Tibial artery (tissue), 4 donors: ENCODE measurements at places on chromosomes 11 and 22.
A peak's percentile ranks its signal among the peaks of the same experiment; 100 is the strongest.

GRCh38 chr11:122665861-122666260 is 10.3 kb downstream of the UBASH3B start:
- no peak overlapping the region for H3K27ac ChIP-seq
- no peak overlapping the region for H3K4me3 ChIP-seq
- H3K27me3 ChIP-seq: no peaks in the 10 kb centered on the region
- H3K4me1 ChIP-seq: no peaks in the 10 kb centered on the region

DNA sequence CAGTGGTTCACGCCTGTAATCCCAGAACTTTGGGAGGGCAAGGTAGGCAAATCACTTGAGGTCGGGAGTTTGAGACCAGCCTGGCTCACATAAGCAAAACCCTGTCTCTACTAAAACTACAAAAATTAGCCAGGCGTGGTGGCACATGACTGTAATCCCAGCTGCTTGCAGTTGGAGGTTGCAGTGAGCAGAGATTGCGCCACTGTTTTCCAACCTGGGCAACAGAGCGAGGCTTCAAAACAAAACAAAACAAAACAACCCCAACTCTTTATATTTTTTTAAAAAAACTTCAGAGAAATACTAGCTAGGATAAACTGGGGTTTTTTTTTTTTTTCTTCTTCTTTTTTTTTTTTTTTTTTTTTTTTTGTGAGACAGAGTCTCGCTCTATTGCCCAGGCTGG is 31.8 kb upstream of the RAPSN start:
- H3K27ac ChIP-seq: no peak overlapping the region
- no peak for DNase-seq
- H3K27me3 ChIP-seq: no peaks in the 10 kb centered on the region
- H3K4me1 ChIP-seq: peaks cover 7% of the 10 kb centered on the region
- no peak overlapping the region for H3K4me3 ChIP-seq
- H3K36me3 ChIP-seq: peaks cover 94% of the 10 kb centered on the region

- H3K4me1 ChIP-seq: peaks cover 54% of the 10 kb centered on the region
- no peak overlapping the region for H3K4me3 ChIP-seq
- H3K27ac ChIP-seq: no peak overlapping the region
- H3K36me3 ChIP-seq: no peaks in the 10 kb centered on the region
- H3K27me3 ChIP-seq: no peaks in the 10 kb centered on the region
- DNase-seq: no peak
Measured at GRCh38 chr11:43685440-43685839, 4.9 kb downstream of the HSD17B12 start.

- no peaks in the 10 kb centered on the region for H3K36me3 ChIP-seq
- H3K27ac ChIP-seq: no peak overlapping the region
Measured at GRCh38 chr11:62068730-62069129, 55.1 kb upstream of the INCENP start.

- H3K4me1 ChIP-seq: peaks cover 69% of the 10 kb centered on the region
- DNase-seq: no peak
- no peaks in the 10 kb centered on the region for H3K36me3 ChIP-seq
- H3K27ac ChIP-seq: no peak overlapping the region
- H3K4me3 ChIP-seq: no peak overlapping the region
- H3K27me3 ChIP-seq: no peaks in the 10 kb centered on the region
Measured at GRCh38 chr22:23769321-23769965, 1.7 kb upstream of the CHCHD10 start.

GRCh38 chr11:120413480-120413879 is 77.3 kb downstream of the ARHGEF12 start:
- H3K4me3 ChIP-seq: no peak overlapping the region
- no peaks in the 10 kb centered on the region for H3K4me1 ChIP-seq
- no peak overlapping the region for H3K27ac ChIP-seq
- DNase-seq: no peak

GRCh38 chr11:10398525-10398924 is 56.5 kb upstream of the AMPD3 start:
- no peak overlapping the region for H3K4me3 ChIP-seq
- H3K27me3 ChIP-seq: no peaks in the 10 kb centered on the region
- no peaks in the 10 kb centered on the region for H3K36me3 ChIP-seq
- no peak overlapping the region for H3K27ac ChIP-seq
- no peak for DNase-seq

GRCh38 chr22:28544431-28544868 is 135.2 kb downstream of the TTC28 start:
- H3K27me3 ChIP-seq: no peaks in the 10 kb centered on the region
- no peak overlapping the region for H3K27ac ChIP-seq
- H3K4me3 ChIP-seq: no peak overlapping the region
- no peaks in the 10 kb centered on the region for H3K36me3 ChIP-seq
- DNase-seq: no peak

GRCh38 chr22:19195796-19196731 is 17.5 kb upstream of the SLC25A1 start:
- H3K27ac ChIP-seq: no peak overlapping the region
- H3K4me3 ChIP-seq: no peak overlapping the region
- H3K27me3 ChIP-seq: no peaks in the 10 kb centered on the region

DNA sequence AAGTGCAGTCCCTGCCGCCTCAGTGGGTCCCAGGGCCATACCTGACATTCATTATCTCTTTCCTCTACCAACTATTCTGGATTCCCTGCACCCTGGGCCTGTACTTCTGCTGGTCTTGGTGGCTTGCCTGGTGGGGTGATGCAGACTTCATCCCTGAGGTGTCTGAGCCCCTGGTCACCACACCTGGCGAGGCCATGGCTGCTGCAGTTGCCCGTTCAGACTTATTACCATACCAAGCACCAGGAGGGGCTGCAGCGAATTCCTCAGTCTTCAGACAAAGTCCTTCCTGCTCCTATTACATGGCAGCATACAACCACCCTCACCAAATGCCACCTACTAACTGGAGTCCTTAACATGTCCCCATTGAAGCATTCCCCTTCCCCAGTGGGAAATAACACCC is 73.0 kb upstream of the SLC22A12 start:
- no peaks in the 10 kb centered on the region for H3K36me3 ChIP-seq
- H3K4me3 ChIP-seq: no peak overlapping the region
- no peaks in the 10 kb centered on the region for H3K4me1 ChIP-seq
- no peaks in the 10 kb centered on the region for H3K27me3 ChIP-seq

DNA sequence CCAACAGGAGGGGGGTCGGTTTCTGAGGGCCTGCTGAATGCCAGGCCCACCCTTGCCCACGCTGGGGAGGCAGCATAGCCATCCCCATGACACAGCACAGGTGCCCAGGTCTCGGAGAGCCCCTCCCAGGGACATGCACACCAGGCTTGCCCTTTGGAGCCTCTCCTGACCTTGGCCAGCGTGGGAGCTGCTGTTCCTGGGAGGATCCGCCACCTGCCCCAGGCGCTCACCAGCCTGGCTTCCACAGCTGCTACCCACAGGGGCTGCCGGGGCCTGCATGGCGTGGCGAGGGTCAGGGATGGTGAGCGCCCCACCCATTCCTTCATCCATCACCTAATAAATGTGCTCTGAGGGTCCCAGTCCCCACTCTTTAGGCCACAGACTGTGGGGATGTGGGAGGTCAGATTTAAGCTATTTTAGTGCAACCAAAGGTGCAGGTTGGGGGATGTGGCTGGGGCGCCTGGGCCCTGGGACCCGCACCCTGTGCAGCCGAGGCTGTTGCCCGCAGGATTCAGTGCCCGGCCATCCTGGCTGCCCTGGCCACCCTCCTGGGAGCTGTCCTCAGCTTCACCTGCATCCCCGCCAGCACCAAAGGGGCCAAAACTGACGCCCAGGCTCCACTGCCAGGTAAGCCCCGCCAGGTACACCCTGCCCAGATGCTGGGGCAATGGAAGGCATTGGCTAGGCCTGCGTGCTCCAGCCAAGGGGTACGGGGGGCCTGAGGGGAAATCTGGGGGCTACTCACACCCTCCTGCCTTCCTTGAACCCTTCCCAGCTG is 12.9 kb downstream of the PHLDA2 start:
- H3K27ac ChIP-seq: no peak overlapping the region
- H3K4me3 ChIP-seq: no peak overlapping the region
- no peaks in the 10 kb centered on the region for H3K36me3 ChIP-seq
- no peak for DNase-seq
- no peaks in the 10 kb centered on the region for H3K27me3 ChIP-seq

DNA sequence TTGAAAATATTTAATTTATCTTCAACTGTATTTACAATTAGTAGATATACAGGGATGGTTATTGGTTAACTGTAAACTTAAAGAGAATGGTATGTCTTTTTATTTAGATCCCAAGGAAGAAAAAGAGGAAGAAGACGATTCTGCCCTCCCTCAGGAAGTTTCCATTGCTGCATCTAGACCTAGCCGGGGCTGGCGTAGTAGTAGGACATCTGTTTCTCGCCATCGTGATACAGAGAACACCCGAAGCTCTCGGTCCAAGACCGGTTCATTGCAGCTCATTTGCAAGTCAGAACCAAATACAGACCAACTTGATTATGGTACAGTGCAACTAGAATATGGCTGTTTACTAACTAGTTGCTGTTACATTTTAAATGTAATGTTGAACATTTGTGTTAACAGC is 12.7 kb upstream of the CNTF start:
- no peak overlapping the region for H3K4me3 ChIP-seq
- no peak overlapping the region for H3K27ac ChIP-seq
- H3K4me1 ChIP-seq: no peaks in the 10 kb centered on the region
- H3K36me3 ChIP-seq: peaks cover 45% of the 10 kb centered on the region

DNA sequence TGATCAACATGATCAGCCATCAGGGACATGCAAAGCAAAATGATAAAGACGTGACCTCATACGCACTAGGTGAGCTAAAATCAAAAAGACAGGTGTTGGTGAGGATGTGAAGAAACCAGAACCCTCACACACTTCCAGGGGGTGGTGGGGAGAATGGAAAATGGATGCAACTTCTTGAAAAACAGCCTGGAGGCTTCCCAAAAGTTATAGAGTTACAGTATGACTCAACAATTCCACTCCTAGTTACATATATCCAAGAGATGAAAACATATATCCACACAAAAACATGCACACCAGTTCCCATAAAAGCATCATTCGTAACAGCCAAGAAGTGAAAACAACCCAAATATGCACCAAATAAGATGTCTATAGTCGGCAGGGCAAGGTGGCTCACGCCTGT is 42.1 kb upstream of the APLNR start:
- no peak overlapping the region for H3K4me3 ChIP-seq
- no peak overlapping the region for H3K27ac ChIP-seq
- H3K27me3 ChIP-seq: peaks cover 3% of the 10 kb centered on the region
- no peaks in the 10 kb centered on the region for H3K36me3 ChIP-seq
- no peak for DNase-seq
- no peaks in the 10 kb centered on the region for H3K4me1 ChIP-seq

- peak overlapping the region; percentile 29 for H3K4me3 ChIP-seq
- H3K4me1 ChIP-seq: no peaks in the 10 kb centered on the region
- no peak overlapping the region for H3K27ac ChIP-seq
- no peak for DNase-seq
- H3K36me3 ChIP-seq: no peaks in the 10 kb centered on the region
Measured at GRCh38 chr11:64638018-64638665, 47.1 kb downstream of the SLC22A12 start.

GRCh38 chr11:127567237-127567932 is 566.8 kb upstream of the KIRREL3 start:
- DNase-seq: no peak
- H3K4me1 ChIP-seq: no peaks in the 10 kb centered on the region
- H3K4me3 ChIP-seq: no peak overlapping the region
- H3K36me3 ChIP-seq: no peaks in the 10 kb centered on the region
- no peaks in the 10 kb centered on the region for H3K27me3 ChIP-seq

- no peak overlapping the region for H3K4me3 ChIP-seq
- peak overlapping the region; percentile 76 for H3K27ac ChIP-seq
- H3K27me3 ChIP-seq: no peaks in the 10 kb centered on the region
- no peaks in the 10 kb centered on the region for H3K4me1 ChIP-seq
- DNase-seq: no peak
- H3K36me3 ChIP-seq: no peaks in the 10 kb centered on the region
Measured at GRCh38 chr11:122205036-122205435, 89.0 kb upstream of the BLID start.

GRCh38 chr22:32607086-32607485 is 132.5 kb downstream of the FBXO7 start:
- no peak overlapping the region for H3K27ac ChIP-seq
- no peak overlapping the region for H3K4me3 ChIP-seq
- no peaks in the 10 kb centered on the region for H3K4me1 ChIP-seq
- no peak for DNase-seq

GRCh38 chr11:10310301-10310841 is 5.5 kb downstream of the ADM start:
- H3K27me3 ChIP-seq: no peaks in the 10 kb centered on the region
- H3K36me3 ChIP-seq: no peaks in the 10 kb centered on the region
- DNase-seq: no peak
- H3K4me1 ChIP-seq: peaks cover 36% of the 10 kb centered on the region
- H3K4me3 ChIP-seq: no peak overlapping the region
- H3K27ac ChIP-seq: peak overlapping the region; percentile 72

DNA sequence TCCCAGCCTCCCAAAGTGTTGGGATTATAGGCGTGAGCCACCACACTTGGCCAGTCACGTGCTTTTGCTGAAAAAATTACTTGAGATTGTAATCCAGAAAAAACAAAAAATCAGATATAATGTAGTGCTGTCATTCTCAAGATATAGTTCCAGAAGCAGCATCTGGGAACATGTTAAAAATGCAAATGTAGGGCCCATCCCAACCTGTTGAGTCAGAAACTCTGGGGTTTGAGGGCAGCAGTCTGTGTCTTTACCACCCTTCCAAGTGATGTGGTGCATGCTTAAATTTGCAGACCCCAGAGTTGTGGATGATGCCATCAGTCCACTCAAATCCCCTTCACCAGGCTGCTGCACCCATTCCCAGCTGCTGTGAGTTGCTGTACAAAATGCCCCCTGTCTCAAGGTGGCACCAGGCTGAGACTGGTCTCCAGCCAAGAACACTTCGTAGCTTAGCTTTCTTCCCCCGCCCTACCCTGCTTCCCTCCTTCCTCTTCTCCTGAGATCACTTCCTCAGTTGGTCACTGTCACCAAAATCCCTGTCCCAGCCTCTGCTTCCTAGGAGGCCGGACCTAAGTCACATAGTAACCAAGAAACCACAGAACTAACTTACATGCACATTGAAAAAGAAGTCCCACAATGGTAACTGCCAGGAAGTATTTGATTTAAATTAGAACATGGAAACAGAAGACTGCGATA is 18.2 kb upstream of the ARRB1 start:
- H3K4me3 ChIP-seq: no peak overlapping the region
- no peaks in the 10 kb centered on the region for H3K36me3 ChIP-seq
- DNase-seq: peak; percentile 47
- H3K27ac ChIP-seq: no peak overlapping the region

DNA sequence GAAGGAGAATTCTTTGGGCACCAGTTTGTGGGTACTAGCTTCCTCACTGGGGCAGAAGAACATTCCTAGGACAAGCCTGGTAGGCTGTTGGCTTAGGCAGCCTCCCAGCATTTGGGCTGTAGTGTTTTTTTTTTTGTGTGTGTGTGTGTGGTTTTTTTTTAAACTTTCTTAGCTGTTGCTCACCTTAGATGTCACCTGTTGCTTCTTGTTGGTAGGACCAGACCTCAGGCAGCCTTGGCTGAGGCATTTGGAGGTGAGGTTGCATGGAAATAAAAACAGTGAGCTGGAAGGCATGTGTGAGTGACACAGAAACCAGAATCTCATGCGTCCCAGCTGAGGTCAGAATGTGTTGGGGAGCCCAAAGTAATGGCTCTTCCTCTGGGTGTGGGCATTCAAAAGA is 21.3 kb downstream of the AMPD3 start:
- H3K4me1 ChIP-seq: no peaks in the 10 kb centered on the region
- no peaks in the 10 kb centered on the region for H3K36me3 ChIP-seq
- DNase-seq: no peak
- H3K27ac ChIP-seq: no peak overlapping the region
